ENCODE measurements at places on chromosomes 12 and 14.

- no peak for DNase-seq
Measured at GRCh38 chr14:68487805-68488590, 304.9 kb downstream of the ZFP36L1 start.

- no peak for DNase-seq
Measured at GRCh38 chr14:60970146-60970545, 10.7 kb downstream of the TRMT5 start.

DNA sequence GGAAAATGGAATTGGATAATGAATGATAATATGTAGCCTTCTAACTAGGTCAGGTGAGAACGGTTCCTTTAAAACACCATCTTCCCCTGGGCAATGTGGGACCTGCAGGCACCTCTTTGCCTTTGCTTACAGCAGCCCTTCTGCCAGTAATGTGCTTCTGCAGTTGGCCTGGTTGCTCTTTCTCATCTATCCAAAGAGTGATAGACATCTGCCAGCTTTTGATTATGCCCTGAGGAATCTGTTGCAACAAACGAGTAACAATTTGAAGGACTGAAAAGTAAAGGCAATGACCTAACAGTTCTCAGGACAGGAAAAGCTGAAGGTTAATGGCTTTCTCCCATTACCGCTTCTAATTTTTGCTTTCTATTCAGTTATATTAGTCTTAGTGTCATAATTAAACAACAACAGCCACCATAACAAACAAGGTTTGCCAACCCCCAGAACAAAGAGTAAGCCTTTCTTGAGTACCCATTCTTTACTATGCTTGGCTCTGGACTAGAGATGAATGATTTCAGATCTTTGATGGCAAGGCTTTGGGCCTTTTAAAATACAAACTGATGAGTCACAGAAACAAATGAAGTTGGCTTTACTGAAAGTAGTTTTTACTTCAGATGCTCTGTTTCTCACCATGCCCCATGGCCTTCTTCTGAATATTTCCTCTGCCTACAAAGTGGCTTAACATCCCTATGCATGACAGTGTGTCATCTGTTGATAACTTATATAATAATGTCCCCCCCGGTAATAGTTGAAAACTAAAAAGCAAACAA, 76.1 kb upstream of the KRR1 start:
- DNase-seq, result no peak

- no peak for DNase-seq
Measured at GRCh38 chr12:105334001-105334400, 3.5 kb downstream of the C12orf75 start.
